ENCODE measurements at places on chromosomes 5 and 9. TPM values are rescaled to one million over a fixed set of nuclear protein-coding genes. Genes with fewer than 3 reads are reported as not detected.

TMC1 gene
- 0.24 TPM for polyA plus RNA-seq

DRD1 gene
- polyA plus RNA-seq, result 0.01 TPM

DNA sequence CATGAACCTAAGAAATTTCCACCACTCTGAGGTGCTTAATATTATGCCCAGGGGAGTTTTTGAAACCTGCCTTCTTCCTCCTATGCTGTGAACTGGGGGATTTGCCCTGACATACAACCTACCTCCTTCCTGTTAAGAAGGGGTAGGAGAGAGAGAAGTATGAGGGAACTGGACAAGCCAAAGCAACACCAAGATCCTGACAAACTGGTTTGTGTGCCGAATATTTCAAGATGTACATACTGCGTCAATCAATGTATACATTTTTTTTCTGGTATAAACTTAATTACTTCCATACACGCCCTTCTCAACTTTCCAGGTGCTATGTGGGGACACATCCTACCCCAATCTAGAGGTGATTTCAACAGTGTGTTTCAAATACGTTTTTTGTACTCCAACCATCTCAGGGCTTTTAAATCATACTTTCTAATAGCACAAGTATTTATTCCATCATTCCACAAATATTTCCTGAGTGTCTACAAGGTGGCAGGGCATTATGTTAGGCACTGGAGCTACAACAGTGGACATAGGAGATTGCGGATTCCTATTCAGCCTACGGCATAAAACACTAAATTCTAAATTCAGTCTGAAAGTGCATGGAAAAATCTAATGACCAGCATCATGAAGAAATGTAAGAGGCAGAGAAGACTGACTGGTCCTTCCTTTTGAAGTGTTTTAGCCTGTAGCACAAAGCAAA, 70.1 kb upstream of the IFNK start:
- DNase-seq, result no peak

DNA sequence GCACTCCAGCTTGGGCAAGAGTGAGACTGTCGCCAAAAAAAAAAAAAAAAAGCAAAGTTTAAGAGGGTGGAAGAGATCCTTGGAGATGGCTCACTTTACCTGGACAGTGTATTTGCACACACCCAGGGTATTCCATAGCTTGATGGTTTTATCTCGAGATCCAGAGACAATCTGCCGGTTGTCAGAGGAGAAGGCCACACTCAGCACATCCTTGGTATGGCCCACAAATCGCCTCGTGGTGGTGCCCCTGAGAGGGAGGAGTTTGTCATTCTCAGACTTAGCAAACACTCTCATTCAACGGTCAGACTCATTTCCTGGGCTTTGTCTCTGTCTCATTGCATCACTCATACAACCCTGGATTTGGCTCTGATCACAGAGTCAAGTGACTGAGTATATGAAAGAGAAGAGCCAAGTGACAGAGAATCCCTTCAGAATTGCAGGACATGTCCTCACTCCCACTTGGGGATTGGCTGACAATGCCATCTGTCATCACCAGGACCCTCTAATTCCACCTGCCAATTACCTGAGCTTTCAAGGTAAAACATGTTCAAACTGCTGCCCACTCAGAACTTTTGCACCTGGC, 2.2 kb downstream of the RACK1 start:
- no peak for DNase-seq

C5orf52 gene
- not detected for polyA plus RNA-seq

- no peak for DNase-seq
These were observed 54.7 kb downstream of the UBE2QL1 start for GRCh38 chr5:6503342-6503741.

GRCh38 chr5:60453186-60453976, 246.6 kb downstream of the DEPDC1B start:
- no peak for DNase-seq

ZNF608 gene
- polyA plus RNA-seq, result 0.87 TPM

- DNase-seq, result no peak
These were observed 140.8 kb upstream of the ADAMTSL1 start for GRCh38 chr9:18333157-18333556.

TAS2R1 gene
- polyA plus RNA-seq, result not detected

PRRT1B gene
- not detected for polyA plus RNA-seq

GRCh38 chr5:138282920-138283742, 8.7 kb upstream of the GFRA3 start:
- DNase-seq, result peak; percentile 17

C9orf152 gene
- not detected for polyA plus RNA-seq

- DNase-seq, result no peak
These were observed 591.5 kb downstream of the RAB3C start for GRCh38 chr5:59174248-59174844.

DNA sequence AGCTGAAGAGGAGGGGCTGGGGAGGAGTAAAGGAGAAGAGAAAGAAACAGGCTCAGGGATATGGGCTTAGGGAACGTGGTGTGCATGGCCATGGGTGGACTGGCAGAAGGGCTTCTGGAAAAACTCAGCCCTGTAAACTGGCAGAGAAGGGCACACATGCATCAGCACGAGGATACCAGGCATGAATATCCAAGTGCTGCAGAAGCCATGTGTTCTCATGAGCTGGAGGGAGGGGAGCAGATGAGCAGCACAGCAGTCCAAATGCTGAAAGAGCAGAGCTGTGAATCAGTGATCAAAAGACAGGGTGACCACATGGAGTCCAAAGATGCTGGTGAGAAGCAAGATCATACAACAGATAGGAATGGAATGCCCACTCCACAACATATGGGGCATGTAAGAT, 72.3 kb downstream of the SEMA5A start:
- DNase-seq, result no peak

SUSD3 gene
- 0.37 TPM for polyA plus RNA-seq

GRCh38 chr5:175489693-175490443, 11.5 kb downstream of the SFXN1 start:
- no peak for DNase-seq

SVEP1 gene
- polyA plus RNA-seq, result 0.09 TPM

FCN1 gene
- polyA plus RNA-seq, result not detected

DNA sequence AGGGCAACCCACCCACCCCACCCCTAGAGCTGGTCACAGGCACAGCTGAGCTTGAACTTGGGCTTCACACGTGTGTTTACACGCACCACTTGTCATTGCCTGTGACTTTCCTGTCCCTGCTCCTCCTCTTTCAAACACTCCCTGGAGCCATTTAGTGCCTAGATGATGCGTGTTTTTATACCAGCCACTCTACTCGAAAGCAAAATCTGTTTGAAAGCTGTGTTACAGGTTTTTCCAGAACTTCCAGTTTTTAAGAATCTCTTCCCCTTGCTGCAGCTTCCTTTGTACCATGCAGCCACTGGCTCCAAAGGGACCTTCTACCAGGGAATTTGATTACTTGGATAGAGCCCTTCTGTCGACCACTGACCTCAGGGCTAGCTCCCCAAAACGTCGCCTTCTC, 78.8 kb upstream of the SPRY4 start:
- DNase-seq, result no peak

GRCh38 chr9:89848060-89849040, 243.5 kb downstream of the GADD45G start:
- DNase-seq, result no peak

CATSPER3 gene
- polyA plus RNA-seq, result 0.10 TPM

Measured in keratinocyte (primary cell).